ENCODE measurements at places on chromosomes 6 and 20.

GRCh38 chr20:44704551-44704971, 10.6 kb upstream of the CCN5 start:
- no peak for DNase-seq

DNA sequence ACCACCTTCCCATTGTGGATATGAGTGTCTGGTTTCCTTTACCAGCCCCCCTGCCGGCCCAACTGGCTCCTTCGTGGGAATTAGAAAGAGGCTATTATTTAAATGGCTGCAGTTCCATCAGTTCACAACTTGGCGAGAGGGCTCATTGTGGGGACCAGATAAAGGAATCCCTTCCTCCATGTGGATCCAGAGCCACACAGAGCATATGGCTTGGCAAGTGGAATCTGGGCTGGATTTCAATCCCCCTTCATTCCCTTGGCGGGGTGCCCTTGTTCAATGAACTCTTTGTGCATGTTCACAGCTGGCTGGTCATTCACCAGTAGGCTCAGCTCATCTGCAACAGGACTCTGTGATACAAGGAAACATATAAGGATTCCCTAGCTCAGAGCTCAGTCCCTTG, 140.6 kb downstream of the OPN5 start:
- peak; percentile 11 for DNase-seq

- DNase-seq = no peak
Measured at GRCh38 chr6:96458771-96459170, 62.8 kb upstream of the UFL1 start.

DNA sequence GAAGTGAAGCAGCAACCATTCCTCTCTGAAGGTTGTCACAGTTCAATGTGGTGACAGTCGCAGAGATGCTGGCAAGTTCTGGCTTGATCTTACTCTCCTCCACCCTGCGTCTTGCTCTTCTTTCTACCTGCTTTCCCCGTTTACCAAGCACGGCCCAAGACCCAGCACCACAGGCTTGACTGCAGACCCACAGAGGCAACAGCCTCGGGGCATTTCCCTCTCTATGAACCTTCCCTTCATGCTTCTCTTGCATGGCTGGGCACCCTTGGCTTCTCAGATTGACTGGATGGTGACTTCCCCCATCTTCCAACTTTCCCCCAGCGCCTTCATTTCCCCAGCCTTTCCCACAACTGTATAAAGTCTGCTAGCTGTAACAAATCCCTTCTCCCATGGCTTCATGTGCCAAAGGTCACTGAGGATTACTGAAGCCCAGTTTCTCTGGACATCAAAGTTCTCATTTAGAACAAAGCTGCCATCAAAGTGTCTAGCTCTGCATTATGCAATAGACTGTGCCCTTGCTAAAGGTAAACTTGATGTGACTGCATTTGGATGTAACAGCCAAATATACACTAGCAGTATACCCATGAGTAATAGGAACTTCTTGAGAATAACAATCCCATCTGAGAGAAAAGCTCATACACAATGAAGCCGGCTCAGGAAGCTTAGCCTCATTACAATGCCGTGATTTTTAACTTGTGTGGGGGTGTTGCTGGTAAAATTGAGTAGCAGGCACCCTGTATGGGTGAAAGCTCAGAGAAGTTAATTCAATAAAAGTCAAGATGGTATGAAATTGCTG, 723.1 kb upstream of the FLRT3 start:
- no peak for DNase-seq

- DNase-seq = no peak
Measured at GRCh38 chr6:165820407-165820806, 157.4 kb upstream of the PDE10A start.

GRCh38 chr6:70277470-70277869, 25.4 kb downstream of the COL9A1 start:
- no peak for DNase-seq

GRCh38 chr6:146944809-146945208, 259.4 kb upstream of the STXBP5 start:
- DNase-seq = no peak

GRCh38 chr6:37074053-37074827, 68.8 kb downstream of the FGD2 start:
- no peak for DNase-seq

DNA sequence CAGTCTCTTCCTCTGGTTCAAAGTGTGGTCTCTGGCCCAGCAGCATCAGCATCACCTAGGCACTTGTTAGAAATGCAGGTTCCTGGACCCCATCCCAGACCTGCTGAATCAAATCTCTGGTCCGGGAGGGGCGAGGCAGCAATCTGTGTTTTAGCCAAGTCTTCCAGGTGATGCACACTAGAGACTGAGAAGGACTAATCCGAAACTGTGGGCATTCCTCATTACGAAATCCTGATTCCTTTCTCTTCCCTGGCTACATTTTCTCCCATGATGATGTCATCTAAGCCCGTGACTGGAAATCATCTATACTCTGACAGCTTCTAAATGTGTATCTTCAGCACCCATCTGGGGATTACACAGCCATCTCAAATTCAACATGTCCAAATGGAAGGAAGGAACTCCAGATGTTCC, 39.7 kb upstream of the PRND start:
- DNase-seq = no peak

- DNase-seq = peak; percentile 49
Measured at GRCh38 chr6:87291883-87292282, 30.5 kb upstream of the SMIM8 start.

- no peak for DNase-seq
Measured at GRCh38 chr6:166507809-166508564, 78.5 kb downstream of the RAMACL start.

GRCh38 chr6:36132246-36132895, 2.1 kb downstream of the MAPK13 start:
- DNase-seq = no peak

- DNase-seq = no peak
Measured at GRCh38 chr6:23980965-23981364, 145.1 kb upstream of the NRSN1 start.

DNA sequence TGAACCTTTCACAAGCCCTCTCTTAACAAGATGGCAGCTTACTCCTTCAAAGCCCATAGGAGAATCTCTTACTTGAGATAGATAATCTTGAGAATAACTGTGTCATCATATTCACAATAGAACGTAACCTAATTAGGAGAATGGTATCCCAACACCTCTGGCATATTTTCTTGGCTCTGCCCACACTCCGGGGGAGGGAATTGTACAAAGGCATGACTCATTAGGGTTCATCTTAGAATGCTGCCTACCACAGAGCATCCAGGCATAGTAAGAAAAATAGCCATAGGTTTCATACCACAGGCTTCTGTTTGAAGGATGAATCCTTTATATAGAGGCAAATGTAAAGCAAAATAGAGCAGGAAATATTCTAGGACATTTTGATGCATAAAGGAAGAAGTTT, 1100.6 kb upstream of the CITED2 start:
- DNase-seq = no peak

- no peak for DNase-seq
Measured at GRCh38 chr6:21595285-21596144, 2.0 kb downstream of the SOX4 start.

GRCh38 chr20:49786196-49786595, 26.4 kb upstream of the SLC9A8 start:
- no peak for DNase-seq

- no peak for DNase-seq
Measured at GRCh38 chr6:786946-787763, 94.2 kb upstream of the EXOC2 start.

GRCh38 chr6:5044866-5045265, 40.3 kb upstream of the PPP1R3G start:
- no peak for DNase-seq

DNA sequence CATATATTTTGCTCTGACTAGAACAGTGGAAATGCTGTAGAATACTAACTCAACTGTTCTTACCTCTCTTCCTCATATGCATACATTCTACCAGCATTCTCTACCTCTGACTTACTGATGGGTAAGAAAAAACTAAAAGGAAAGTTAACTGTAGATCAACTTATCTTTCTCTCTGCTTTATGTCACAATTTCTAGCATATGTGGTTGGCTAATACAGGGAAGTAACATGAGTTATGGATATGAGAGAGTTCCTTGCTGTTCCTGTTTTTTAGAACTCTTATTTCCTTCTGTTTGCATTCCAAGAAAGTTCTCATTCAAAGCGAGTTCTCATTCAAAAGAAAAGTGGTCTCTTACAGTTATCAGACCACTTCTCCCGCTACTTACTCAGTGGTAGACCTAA, 226.8 kb upstream of the SGK1 start:
- DNase-seq = no peak

- no peak for DNase-seq
Measured at GRCh38 chr6:66605011-66605410, 898.0 kb upstream of the EYS start.

All from NCI-H2081 (cell line).